ENCODE measurements at places on chromosomes 6 and 20.

DNA sequence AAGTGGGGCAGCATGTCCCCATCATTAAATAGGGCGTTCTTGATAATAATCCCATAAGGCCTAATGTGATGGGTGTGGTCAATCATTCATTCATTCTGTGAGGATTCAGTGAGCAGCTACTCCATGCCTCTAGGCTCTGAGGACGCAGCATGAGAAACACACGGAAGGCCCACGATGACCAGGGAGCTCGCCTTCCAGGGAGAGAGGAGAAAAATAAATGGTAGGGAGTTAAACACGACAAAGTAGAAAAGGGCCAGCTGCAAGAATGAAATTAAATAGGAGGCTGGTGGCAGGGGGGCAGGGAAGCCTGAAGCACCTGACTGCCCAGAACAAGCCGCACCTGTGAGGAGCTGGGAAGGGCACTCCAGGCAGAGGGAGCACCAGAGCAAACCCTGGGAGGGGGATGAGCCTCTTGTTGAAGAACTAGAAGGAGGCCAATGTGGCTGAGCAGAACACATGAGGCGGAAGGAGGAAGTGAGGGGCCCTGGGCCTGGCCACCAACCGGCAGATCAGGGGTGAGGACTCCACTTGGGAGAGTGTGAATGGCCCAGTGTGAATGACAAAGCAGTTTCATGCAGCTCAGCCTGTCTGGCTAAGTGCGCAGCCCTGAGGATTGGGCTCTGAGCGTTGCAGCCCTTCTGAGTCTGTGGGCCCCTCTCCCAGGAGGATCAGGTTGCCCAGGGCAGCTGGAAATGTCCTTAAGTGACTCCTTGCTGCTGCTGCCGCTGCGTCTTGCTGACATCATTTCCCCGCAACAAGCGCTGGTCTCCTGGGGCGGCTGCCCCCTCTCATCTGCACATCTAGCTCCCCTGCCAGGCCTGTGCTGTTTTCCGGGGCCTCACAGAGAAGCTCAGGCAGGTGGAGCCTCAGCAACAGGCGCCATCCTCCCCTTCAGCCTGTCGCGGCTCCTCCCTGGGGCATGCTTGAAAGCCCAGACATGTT, 99.9 kb downstream of the CDH26 start:
- no peak for DNase-seq

DNA sequence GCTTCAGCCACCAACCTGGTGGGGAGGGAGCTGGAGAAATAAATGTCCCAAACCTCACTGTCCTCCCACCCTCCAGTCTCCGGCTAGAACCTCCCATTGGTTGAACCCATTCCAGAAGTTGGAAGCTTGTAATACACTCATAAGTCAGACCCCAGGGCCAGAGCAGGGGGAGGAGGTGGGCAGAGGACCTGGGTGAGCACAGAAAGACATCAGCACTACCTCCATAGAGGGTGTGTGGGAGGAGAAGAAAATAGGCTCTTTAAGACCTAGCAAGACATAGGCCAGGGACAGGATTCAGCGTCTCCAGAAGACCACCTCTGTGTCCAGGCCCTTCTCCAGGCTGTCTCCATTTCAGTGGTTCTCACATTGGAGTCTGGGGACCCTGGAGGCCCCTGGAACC, 73.3 kb upstream of the TOP1 start:
- no peak for DNase-seq

GRCh38 chr20:36394340-36394965, 88.3 kb downstream of the DLGAP4 start:
- DNase-seq: no peak

DNA sequence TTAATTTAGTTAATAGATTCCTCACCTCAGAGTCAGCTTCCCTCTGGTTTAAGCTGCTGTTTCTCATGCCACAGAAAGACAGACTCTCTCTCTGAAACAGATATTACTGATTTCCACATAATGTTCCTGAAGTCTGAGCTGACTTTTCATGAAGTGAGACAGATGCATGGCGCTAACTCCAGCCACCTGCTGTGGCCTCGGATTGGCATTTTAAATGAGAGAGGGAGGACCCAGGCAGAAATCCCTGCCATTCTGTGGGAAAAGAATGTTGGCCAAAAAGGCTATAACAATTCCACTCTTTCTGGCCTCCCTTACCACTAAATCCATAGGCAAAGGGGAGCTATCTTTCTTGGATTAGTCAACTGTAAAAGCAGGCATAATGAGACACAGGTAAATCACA, 354.1 kb upstream of the CDH4 start:
- DNase-seq: no peak

DNA sequence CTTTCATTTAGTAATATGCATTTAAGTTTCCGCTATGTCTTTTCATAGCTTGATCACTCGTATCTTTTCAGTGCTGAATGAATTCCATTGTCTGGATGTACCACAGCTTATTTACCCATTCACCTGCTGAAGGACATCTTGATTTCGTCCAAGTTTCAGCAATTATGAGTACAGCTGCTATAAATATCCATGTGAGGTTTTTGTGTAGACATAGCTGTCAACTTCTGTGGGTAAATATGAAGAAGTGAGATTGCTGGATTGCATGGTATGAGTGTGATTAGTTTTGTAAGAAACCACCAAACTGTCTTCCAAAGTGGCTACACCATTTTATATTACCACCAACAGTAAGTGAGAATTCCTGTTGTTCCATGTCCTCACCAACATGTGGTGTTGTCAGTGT, 79.2 kb upstream of the STMND1 start:
- DNase-seq: no peak

DNA sequence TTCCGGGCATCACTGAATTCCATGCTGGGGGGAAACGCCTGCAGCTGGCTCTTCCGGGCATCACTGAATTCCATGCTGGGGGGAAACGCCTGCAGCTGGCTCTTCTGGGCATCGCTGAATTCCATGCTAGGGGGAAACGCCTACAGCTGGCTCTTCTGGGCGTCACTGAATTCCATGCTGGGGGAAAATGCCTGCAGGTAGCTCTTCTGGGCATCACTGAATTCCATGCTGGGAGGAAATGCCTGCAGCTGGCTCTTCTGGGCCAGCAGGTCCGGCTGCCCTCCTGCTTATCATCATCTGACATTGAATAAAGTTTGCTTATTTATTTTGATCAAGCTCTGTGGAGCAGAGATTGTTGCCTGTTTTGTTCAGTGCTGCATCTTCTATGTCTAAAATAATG, 355.1 kb downstream of the SMOC2 start:
- no peak for DNase-seq

Data from urinary bladder (tissue), 4 donors.